Activated B cell treated with CpG ODN at 0.5 μM for 24 hours (primary cell): ENCODE measurements at places on chromosomes 1 and 21.

DNA sequence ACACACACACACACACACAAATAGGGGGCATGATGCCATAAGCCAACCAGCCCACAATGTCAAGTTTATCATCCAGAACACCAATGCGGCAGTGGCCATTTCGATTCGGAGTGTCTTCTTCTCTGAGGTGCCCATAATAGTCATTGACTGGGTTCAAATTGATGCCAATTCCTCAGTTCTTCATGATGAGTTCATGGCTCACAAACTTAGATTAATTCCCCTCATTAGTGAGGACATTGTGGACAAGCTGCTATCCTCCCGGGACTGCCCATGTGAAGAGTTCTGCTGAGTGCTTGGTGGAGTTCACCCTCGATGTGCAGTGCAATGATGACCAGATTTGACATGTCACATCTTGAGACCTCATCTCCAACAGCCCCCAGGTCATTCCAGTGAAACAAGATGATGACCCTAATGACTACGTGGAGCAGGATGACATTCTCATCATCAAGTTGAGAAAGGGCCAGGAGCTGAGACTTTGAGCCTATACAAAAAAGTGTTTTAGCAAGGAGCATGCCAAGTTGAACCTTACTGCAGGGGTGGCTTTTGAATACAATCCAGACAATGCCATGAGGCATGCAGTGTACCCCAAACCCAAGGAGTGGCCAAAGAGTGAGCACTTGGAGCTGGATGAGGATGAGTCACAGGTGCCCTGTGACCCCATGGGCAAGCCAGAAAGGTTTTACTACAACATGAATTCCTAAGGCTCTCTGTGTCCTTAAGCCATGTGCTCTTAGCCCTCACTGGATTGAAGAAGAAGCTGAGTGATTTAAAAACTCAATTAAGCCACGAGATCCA, 211.6 kb upstream of the SAMSN1 start:
- DNase-seq = no peak

DNA sequence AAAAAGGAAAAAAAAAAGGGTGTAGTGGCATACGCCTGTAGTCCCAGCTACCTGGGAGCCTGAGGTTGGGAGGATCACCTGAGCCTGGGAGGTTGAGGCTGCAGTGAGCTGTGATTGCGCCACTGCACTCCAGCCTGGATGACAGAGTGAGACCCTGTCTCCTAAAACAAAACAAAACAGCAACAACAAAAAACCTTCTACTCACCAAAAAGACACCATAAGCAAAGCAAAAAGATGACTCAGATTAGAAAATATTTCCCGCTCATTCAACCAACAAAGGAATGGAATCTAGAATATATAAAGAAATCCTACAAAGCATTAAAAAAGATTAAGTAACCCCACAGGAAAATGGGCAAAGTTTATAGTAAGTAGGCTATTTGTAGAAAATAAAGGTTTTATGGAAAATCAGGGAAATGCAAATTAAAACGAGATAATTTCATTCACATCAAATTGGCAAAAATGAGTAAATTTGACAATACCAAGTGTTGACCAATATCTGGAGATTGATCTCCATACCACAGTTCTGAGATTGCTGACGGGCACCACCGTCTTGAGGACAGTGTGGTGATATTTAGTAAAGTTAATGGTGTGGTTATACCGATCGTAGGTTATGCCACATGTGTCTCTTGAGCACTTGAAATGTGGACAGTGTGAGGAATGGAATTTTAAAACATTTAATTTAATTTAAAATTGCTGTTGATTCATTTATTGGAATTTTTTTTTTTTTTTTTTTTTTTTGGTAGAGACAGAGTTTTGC, 54.0 kb downstream of the PIK3CD start:
- DNase-seq = no peak

DNA sequence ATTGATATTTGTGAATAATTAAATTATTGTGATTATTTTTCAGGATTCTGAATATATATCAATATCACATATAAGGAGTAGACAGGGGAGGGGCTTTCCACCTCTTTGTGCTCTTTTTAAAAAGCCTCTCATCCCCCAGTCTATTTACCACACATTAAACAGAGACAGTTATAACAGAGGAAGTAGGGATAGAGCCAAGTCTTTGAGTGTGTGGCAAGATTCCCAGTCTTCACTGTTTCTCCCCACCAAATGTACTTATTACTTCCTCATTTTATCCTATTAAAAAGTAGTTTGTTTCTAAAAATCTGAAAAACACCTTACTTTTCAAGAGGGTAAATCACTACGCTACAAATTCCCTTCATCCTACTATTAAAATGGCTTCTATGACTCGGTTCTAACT, 46.7 kb downstream of the EPS15 start:
- DNase-seq = no peak

- no peak for DNase-seq
Observed at GRCh38 chr1:190373705-190374336, 103.8 kb downstream of the BRINP3 start.

- DNase-seq = no peak
Observed at GRCh38 chr1:3019516-3020051, 1.7 kb upstream of the ACTRT2 start.

- no peak for DNase-seq
Observed at GRCh38 chr1:183477986-183478781, 5.9 kb downstream of the SMG7 start.

DNA sequence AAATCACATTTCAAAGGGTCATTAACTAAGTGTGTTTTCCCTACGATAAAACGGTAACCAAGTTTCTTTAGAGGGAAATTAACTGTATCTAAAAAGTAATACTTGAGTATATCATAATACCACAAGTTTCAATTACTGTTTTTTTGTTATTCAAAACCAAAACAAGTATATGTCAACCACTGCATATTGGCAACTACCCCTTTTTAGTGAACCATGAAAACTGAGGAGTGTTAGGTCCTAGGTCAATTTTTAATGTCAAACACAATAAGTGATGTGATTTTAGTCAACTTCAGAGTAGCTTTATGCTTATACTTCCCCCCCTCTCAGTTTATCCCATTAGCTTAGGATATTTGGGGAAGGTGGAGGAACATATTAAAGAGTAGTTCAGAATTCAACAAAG, 10.4 kb downstream of the NSL1 start:
- DNase-seq = no peak

- no peak for DNase-seq
Observed at GRCh38 chr21:33801424-33802405, 113.9 kb downstream of the ATP5PO start.

- DNase-seq = no peak
Observed at GRCh38 chr1:203769505-203770343, 4.7 kb downstream of the LAX1 start.

DNA sequence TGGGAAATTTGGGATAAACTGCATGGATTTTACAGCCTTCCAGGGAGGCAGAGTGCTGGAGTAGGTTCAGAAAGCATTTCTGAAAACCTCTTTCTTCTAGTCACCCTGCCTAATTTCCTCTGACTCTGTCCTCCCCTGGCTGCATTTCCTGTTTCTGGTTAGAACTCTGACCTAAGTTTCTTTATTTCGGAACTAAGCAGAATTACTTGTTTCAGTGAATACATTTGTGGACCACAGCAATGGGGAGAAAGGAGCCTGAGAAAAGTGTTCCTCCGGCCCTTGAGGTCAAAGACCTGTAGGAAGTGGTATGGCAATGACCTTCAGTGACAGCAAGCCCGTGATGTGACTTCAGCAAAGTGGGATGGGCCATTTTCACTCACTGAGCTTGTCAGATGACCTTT, 173.4 kb upstream of the RUNX1 start:
- DNase-seq = no peak

DNA sequence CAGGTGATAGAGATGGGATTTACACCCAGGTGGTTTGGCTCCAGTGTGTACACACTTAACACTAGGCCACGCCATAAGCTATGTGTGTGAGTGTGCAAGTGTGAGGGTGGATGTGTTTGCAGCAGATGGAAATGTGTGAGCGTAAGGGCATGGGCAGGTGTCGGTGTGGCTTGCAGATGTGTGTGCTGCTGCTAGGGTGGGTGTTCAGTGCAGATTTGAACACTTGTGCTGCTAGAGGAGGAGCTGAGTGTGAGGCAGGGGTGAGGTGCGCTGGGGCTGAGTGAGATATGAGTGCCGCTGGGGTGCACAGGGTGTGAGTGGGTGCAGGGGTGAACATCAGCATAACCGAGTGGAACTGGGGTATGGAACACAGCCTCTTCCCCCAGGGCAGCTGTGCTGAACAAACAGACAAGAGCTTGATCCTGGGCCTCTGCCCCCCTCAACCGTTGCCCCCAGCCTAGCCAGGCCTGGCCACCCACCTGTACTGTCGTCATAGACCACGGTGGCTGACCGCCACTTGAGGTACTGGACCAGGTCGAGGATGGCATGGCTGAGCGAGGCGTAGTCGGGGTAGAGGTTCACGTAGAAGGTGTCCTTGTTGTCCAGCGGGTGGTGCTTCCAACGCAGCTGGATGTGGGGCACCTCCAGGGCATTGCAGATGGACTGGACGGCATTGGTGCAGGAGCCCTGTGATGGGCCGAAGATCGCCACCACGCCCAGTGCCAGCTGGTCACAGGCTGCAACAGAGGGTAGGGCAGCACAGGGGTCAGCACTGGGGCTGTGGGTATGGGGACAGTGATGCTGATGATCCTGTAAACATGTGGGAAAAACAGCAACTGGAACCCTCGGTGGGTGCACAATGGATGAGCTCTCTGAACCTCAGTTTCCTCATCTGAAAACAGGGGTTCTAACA, 153.9 kb downstream of the GRIK3 start:
- DNase-seq = no peak

- DNase-seq = no peak
Observed at GRCh38 chr1:58528518-58528917, 18.0 kb downstream of the OMA1 start.

DNA sequence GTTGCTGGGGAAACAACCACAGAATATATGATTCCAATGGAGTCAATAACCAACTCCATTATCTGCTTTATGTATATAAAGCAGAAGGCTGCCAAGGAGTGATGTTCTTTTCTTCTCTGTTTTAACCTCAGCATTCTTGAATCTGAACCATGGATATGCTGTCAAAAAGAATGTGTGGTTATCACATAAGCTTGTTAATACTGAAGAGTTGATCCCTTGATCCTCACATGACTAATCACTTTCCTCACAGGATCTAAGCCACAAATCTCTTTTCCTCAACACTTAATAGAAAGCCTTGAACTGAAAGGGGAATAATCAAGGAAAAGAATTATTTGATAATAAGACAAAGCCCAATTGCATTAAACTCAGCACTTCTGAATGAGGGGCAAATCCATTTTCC, 271.3 kb upstream of the KIAA0040 start:
- DNase-seq = no peak

- no peak for DNase-seq
Observed at GRCh38 chr1:57404884-57405283, 19.0 kb downstream of the DAB1 start.
